D721Med (cell line): ENCODE measurements at places on chromosomes 3 and 15.

GRCh38 chr3:88010810-88011209 is 48.0 kb downstream of the CGGBP1 start:
- DNase-seq: no peak

GRCh38 chr3:102105193-102105592 is 255.9 kb downstream of the NFKBIZ start:
- DNase-seq: no peak

DNA sequence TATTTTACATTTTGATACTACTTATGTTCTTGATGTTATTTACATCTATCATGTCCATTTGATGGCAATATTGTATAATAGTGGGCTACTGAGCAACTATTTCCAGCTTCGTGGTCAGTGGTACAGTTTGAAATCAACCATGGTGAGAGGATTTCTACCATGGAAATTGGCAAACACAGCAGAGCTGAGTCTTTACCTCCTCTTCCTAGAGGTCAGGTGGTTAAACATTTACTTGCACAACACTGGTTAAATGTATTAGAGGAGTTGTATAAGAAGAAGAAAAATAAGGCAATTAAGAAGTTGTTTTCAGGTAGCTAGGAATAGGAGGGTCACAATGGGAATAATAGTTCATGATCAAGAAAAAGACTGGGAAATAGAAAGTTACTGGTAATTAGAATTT is 7.2 kb upstream of the PPM1L start:
- DNase-seq: no peak

DNA sequence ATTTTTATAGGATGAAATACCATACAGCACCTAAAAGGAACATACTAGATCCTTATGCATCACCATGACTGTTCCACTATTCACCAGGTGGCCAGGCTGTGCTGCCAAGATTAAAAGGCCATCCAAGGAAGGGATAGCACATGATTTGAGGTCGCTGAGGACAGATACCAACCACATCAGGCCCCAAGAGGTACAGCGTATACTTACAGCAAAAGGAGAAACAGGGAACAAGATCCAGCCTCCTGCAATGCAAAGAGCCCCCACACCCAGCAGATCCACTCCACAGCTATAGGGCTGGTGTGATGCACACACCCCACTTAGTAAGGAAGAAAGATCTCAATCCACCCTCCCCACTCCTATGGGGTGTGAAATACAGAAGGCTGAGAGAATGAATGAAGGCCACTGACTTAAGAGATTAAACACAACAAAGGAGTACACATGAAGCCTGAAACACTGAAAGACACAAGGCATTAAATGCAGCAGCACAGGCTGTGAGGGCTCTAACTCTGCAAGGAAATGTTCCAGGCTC is 32.0 kb upstream of the ZNF445 start:
- DNase-seq: no peak

DNA sequence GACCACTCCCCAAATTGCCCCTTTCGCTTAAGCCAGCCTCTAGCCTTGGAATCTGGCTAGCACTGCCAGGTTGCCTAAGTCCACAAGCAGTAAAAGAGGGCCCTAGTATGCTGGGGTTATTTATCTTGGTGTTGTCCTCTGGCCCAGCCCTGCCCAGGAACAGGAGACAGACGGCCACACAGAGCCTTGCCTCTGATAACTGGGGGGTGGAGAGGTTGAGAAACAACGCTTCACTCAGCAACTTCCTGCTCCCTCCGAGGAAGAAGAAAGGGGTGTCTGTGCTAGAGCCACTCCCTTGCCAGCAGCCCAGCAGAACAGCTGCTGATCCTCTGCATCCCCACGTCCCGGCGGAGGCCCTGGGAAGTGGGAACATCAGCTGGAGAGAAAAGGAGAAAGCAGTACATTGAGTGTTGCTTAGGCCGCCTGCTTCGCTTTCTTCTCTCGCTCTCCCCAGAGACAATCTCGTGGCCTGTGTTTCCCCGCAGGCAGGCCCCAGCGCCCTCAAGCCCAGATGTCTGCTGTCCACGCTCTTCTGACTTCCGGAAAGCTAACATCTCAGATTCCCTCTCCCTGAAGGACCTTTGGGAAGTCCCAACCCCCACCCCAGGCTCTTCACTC is 22.6 kb upstream of the C3orf70 start:
- DNase-seq: no peak

DNA sequence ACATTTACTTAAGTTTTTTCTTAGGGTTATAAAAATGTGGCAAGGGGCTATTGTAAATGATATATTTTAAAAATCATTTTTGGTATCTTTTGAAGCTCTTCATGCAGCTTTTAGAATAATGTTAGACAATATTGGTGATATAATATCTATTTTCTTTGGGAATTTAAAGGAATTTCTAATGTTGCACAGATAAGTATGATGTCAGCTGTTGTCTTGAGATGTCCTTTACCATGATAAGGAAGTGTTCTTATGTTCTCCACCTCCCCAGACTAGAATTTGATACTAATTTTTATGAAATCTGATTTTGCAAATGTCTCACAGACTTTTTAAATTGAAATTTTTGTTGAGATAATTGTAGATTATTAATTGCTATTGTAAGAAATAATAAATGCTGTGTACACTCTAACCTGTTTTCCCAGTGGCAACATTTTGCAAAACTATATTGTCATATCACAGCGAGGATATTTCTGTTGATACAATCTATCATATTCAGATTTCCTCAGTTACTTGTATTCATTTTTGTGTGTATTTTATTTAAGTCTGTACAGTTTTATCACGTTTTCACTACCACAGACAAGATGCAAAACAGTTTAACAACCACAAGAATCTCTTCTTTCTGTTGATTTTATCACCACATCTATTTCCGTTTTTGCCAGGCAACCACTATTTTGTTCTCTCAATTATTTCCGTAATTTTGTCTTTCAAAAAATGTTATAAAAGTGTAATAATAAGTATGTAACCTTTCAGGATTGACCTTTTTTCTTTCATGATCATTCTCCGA is 55.4 kb downstream of the SPRED1 start:
- no peak for DNase-seq

DNA sequence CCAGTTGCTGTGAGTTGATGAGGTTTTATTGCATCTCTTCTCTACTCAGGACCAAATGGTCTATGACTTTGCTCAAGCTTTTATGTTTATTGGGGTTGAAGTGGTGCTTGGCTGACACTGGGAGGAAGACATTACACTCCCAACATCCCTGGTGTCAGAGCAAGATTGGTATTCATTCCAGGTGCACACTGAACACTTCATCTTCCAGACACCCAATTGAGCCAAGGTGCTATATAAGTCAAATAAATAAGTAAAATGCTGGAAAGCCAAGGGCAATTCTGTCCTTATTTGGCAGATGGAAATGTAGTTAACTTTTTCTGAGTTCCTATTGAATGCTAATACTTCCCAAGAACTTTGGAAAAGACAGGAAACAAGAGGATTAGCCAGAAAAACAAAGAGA is 53.2 kb upstream of the CDV3 start:
- no peak for DNase-seq

DNA sequence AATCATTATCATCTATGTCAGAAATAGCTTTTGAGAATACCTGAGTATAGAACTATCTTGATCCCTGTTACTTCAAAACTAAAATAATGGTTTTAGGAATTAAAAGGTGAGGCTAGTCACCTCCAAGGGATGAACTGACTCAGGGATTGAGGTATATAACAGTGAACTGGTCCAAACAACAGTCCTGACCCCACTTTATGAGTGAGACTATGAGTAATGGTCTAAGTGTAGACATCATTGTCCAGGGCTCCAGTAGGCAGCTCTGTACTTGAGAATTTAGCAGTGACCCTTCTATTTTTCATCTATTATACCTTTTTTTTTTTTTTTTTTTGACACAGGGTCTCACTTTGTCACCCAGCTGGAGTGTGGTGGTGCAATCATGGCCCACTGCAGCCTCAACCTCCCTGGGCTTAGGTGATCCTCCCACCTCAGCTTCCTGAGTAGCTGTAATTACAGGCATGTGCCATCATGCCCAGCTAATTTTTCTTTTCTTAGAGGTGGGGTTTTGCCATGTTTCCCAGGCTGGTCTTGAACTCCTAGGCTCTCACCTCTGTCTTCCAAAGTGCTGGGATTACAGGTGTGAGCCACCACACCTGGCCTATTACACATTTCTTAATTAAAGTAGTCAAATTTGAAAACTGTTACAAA is 36.3 kb downstream of the MLH1 start:
- no peak for DNase-seq

GRCh38 chr3:111151438-111151837 is 79.8 kb downstream of the NECTIN3 start:
- DNase-seq: no peak

- DNase-seq: no peak
Measured at GRCh38 chr15:58264053-58264971, 126.1 kb downstream of the AQP9 start.

DNA sequence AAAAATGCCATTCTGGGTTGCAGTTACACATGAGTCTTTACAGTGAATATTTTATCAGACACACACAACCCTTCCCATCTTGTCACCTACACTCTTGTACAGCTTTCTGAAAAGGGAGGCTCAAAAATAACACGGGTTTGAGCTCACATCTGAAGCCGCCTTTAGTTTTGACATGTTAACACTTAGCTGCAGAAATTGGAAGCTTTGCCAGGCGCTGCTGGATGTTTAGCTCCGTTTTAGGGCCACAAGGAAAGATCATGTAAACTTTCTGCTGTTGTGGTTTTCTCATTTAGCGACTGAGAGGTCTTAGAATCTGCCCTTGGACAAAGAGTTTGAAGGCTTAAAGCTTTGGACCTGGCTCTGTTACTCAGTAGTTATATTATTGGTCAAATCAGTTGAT is 120.1 kb downstream of the OXNAD1 start:
- no peak for DNase-seq

DNA sequence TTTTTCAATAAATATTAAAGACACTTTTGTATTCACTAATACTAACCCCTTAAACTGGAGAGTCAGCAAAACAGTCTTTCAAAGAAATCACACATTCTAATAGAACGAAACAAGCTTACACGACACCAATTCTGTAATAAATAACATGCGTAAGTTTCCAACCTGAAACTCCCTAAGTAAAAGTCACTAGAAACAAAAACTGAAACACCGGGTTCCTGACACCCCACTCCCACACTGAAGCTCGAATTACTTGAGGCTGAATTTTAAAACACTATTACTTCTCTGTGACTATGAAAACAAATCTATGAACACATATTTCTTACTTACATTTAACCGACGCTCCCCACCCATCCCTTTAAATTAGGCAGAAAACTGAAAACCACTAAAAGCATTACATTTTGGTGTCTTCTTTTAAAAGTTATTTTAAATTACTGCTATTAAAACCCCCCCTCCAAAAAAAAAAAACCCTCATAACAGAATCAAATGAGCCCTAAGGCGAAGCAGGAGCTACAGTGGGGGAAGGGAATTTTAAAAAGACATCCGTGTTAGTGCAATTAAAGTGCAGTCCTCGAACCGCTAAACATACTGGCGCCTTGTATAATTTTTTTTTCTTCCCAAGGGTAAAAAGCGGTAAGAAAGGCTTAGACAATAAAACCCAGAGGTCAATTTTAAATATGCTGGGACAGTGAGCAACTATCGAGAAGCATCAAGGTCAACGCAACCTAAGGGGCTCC is 878 bp downstream of the SPPL2A start:
- no peak for DNase-seq

- DNase-seq: no peak
Measured at GRCh38 chr3:117367861-117368260, 658.3 kb downstream of the TUSC7 start.

- DNase-seq: no peak
Measured at GRCh38 chr3:129686941-129687340, 80.5 kb upstream of the PLXND1 start.

DNA sequence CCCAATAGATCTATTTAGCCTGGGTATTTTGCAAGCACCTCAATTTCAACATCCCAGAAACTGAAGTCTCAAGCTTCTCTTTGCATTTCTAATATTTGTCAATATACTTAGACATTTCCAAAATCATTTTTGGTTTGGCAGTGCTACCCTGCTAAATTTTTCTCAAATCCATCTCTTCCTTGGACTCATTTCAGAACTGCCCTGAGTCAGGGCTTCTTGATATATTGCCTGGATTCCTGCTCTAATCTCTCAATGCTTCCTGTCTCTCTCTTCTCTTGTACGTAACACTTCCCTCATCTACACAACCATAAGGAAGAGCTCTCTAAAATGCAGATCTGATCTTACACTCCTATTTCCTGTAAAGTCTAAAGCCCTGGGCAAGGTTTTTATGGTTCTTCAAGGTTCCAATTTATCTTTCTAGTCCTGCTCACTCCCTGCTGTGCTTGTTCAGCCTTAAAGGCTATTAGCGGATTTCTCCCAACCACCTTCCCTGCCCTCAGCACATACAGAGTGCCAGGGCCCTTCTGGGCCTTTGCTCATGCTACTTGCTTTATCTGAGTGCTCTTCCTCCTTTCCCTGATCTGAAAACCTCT is 53.0 kb upstream of the MME start:
- DNase-seq: no peak

GRCh38 chr3:123336001-123336400 is 112.9 kb downstream of the ADCY5 start:
- DNase-seq: no peak

DNA sequence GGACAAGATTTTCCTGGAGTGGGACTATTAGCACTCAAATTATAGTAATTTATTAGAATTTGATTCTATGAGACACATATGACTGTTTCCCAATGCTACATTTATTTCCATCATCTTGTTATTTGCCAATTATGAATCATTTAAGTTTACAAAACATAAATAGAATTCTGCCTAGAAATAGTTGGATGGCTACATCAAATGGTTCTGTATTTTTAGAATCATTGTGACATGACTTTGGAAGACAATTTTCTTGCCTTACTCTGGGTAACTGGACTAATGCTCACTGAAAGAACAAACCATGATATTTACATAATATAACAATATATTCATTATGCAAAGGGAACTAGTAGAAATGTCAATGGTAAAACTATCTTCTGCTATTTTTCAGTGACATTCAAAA is 173.5 kb downstream of the ZIC1 start:
- DNase-seq: no peak

DNA sequence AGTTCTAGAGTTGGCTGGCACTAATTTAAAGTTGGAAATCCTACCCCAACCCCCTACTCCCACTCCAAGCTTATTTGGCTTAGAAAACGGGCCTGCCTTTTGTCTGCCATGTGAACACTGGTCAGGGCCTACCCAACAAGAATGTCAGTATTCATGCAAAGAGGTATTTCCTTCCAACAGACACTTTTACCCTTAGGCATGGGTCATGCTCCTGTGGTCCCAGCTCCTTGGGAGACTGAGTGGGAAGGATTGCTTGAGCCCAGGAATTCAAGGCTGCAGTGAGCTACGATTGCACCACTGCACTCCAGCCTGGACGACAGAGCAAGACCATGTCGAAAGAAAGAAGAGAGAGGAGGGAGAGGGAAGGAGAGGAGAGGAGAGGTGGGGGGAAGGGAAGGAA is 137.5 kb upstream of the LRTM1 start:
- no peak for DNase-seq
